NCI-H345 (cell line): ENCODE measurements at places on chromosomes 2 and 18.
A peak's percentile ranks its signal among the peaks of the same experiment; 100 is the strongest.

DNA sequence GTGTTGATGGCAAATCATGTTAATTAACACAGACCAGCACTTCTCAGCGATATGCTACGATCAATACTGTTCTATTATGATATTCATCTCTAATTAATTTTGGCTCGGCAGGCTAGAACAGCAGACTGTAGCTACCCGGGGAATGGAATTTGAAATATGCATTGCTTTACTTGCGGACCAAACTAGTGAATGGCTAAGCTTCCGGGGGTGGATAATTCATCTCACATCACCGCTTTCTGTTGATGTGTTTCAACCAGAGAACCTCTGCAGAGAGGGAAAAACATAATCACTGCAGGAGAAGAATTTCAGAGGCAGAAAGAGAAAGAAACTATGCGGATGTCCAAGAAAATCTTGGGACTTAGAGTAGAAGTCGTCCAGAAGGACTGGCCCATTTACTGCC lies 490.9 kb downstream of the STK39 start:
- no peak for DNase-seq

GRCh38 chr2:65053199-65053598 lies 3.0 kb upstream of the CEP68 start:
- no peak for DNase-seq

DNA sequence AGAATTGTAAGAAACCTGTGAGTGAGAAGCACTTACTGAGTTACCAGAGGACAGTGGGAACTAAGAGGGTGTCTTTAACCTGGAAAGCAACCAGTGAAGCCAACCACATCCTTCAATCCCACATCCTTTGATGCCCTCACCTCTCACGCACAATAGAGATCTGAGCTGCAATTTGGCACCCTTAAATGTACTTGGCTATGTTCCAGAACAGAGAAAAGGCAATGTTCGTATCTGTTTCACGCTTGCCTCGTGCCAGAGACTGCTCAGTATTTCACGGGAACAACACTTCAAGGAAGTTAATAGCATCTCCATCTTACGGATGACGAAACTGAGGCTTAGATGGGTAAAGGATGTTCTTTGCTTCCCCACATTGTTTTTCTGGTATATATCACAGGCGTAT lies 167.4 kb downstream of the DPP10 start:
- DNase-seq: peak; percentile 23

DNA sequence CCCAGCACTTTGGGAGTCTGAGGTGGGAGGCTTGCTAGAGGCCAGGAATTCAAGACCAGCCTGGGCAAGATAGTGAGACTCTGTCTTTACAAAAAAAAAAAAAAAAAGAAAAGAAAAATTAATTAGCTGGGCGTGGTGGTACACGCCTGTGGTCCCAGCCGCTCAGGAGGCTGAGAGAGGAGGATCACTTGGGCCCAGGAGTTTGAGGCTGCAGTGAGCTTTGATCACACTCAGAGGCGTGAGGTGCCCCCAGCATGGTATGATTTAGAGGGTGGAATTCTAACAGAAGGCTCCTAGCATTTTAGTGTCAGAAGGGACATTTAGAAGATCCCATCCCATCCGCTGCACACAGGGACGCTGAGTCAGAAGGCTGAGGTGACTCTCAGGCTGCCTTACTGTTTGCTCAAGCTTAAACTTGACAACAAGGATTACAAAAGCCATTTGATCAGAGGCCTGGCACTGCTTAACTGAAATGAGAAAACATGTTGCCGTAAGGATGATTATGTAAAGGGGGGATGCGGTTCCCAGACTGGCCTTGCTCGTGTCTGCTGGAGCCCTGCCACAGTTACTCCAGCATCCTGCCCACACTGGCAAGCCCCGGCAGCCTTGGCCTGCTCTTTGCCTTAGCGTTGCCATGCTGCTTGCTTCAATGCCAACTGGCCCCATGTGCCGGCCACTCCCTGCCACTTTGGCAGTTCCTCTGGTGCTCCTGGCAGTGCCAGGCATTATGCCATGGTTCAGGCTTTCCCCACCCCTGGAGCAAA lies 45.6 kb upstream of the SLC1A4 start:
- DNase-seq: no peak

DNA sequence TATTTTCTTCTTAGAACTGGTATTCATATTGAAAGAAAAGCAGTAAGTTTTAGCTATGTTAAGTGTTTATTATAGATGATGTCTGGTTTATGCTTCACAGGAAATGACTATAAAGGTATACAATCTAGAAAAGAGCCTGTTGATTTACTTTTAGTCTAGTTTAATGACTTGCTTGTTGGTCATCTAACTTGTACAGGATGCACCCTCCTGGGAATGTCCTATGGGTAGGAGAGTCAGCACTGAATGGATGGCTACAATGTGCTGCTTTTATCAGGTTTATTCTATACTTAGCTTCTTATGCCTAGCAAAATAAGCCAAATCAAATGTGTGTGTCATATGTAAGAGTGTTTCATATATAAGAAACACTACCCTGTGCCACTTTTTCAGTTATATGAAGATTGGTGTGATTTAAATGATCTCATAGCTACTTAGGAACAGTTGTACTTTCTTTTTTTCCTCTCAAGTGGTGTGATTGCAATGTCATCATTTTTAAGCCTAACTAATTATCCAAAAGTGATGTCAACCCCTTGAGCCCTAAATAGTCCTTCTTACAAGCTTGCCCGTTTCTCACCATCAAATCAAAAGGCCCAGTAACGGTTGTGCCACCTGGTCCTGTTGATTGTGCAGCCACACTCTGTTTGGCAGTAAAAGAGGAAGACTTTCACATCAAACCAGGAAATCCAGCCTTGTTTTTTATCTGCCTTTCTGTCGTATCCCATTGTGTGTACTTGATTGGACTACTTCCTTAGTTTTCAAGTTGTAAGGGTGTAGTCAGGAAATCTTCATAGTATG lies 176.0 kb downstream of the DIS3L2 start:
- no peak for DNase-seq

- DNase-seq: no peak
Measured at GRCh38 chr2:160352500-160352899, 141.1 kb downstream of the RBMS1 start.

DNA sequence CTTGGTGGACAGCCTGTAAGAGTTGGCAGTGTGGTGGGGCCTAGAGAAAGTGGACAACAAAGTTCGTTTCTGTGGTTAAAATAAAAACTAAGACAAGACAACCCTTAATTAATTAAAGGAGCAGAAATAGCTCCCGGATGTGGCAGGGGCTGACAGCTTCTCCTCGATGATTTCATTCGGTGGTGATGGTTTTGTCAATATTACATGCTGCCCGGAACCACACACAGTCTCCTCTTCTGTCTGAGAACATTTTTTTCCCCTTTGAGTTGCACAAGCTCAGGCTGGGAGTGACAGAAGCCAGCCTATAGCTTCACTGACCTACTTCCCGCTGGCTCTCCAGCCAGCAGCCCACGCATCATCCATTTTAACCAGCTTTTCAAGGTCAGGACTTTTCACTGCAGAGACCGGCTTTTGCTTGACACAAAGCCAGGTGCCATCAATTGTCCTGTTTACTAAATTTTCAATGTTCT lies 378.8 kb downstream of the SLC4A3 start:
- DNase-seq: no peak

- no peak for DNase-seq
Measured at GRCh38 chr2:17184512-17184911, 333.7 kb downstream of the RAD51AP2 start.

DNA sequence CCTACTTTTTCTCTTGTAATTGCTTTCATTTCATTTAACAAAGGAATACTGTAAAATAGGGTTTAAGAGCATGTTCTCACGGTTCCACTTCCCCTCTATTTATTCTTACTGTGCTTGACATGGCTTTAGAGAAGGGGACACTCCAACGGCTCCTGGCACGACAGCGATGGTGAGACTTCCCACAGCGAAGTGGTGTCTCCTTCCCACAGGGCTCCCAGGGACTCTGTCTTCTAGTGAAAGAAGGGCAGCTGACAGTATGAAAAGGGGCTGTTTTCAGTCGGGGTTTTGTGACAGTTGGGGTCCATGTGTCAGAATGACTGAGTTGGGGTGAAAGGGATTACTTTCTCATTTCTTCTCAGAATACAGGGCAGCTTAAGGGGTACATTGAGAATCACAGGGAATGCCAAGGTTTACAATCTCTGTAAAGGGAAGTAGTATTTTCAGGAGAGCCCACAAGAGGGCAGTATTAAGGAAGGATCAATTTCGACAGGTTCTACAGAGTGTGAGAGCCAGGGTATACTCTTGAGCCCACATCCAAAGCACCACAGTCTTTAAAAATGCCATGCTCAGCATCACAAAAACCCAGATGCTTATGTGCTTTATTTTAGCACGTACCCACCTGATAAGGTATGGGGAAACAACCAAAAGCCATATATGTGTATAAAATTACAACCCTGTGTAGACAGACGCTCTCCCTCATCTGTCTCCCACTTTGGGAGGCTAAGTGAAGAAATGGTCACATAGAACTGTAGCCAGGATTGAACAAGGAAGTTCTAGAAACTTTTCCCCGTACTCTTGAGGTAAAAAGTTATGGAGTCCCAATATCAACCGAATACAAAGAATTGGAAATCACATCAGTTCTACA lies 31.3 kb upstream of the RAPGEF4 start:
- DNase-seq: peak; percentile 47

DNA sequence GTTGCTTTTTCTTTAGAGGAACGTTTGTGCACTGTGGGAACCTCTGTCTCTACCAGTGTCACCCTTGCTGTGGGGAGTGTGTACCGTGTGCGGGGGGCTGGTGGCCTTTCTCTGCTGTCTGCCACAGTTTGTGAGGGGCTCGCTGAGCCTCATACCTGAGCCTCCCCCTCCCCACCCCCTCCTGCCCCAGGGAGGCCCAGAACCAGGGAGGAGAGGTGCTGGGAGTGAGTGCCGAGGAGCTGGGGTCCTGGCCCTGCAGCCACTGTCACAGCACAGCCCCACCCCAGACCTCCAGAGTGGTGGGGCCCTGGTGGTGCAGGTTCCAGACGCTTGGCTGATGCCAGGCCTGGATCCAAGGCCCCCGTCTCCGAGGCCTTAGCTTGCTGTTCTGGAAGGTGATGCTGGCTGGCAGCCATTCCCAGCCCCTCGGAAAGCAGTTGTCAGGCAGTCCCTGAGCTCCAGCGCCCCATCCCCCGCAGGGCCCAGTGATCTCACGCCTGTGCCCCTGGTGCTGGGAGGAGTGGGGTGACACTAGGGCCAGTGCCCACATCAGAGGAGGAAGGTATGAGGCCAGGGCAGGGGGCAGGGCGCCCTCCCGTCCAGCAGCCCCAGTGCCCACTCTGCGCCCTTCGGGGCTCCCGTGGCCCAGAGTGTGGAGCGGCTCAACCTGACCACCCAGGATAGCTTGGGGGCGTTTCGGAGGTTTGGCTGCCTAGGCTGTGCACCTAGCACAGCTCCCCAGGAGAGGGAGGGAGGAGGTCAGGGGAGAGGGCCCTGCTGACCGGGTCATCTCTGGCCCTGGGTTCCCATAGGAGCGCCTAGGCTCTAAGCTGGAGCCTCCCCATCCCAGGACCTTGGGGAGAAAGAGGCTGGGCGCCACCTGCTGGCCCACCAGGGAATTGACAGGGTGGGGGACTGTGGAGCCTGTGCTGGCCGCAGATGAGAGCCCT lies 53.0 kb upstream of the ALPP start:
- peak; percentile 38 for DNase-seq

DNA sequence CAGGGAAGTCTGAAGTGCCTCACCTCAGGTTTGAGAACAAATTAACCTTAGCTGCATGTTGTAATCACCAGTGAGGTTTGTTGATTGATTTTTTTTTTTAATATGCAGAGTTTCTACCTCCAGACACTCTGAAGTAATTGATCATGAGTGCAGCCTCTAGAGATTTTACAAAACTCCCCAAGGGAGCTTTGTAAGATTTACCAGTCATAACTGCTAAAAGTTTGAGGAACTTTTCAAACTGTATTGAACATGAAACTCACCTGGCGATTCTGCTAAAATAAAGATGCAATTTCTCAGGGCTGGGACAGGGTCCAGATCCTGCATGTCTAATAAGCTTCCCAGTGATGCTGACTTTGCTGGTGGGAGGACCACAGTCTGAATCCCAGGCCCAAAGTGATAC lies 339.6 kb upstream of the DCC start:
- no peak for DNase-seq

- no peak for DNase-seq
Measured at GRCh38 chr2:203543898-203544328, 8.8 kb upstream of the RAPH1 start.
